ENCODE measurements at places on chromosomes 6 and 20.

DNA sequence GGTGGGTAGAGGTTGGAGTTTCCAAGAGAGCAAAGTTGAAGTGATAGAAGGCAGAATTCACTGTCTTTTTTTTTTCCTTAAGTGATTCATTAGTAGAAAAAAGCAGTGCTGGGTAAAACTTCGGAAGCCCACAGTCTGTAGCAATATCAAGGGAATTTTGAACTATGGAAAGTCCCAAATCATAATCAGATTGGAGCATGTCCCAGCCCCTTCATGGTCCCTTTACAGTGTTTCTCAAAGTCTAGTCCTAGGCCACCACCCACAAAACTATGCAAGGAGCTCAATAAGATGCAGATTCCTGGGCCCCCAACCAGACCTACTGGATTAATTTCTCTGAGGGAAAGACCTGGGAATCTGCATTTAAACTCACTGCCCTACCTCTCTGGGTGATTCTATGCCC lies 22.6 kb downstream of the NEDD9 start:
- H3K4me1 ChIP-seq, result peaks cover 81% of the 10 kb centered on the region
- peaks cover 5% of the 10 kb centered on the region for H3K36me3 ChIP-seq
- H3K27me3 ChIP-seq, result no peaks in the 10 kb centered on the region

GRCh38 chr6:99641270-99641669 lies 34.6 kb downstream of the PRDM13 start:
- H3K27ac ChIP-seq, result no peak overlapping the region
- no peak for DNase-seq
- H3K4me1 ChIP-seq, result no peaks in the 10 kb centered on the region
- no peaks in the 10 kb centered on the region for H3K36me3 ChIP-seq
- no peak overlapping the region for H3K4me3 ChIP-seq

DNA sequence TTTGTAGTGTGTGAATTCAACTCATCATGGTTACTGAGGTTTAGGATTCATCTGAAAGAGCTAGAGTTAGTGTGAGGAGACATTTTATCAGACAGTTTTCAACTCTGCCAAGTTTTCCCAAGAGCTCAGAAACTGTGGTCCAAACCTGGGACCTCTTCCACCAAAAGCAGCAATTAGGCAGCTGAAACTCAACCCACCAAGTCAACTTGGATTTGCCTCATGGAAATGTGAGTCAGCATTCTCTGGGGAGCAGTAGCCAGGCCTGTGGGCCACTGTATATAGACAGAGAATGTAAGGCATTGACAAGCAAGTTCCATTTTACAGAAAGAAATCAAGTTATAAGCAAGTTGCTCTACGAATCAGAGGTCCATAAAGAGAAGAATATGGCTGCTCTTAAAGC lies 178.8 kb upstream of the HDDC2 start:
- no peaks in the 10 kb centered on the region for H3K27me3 ChIP-seq
- H3K4me1 ChIP-seq, result no peaks in the 10 kb centered on the region
- no peak overlapping the region for H3K27ac ChIP-seq
- no peaks in the 10 kb centered on the region for H3K36me3 ChIP-seq

- H3K27ac ChIP-seq, result peak within 1 kb of the TSS; percentile 87
- peak within 1 kb of the TSS; percentile 85 for H3K4me3 ChIP-seq
- no peaks in the 10 kb centered on the region for H3K4me1 ChIP-seq
- H3K27me3 ChIP-seq, result no peaks in the 10 kb centered on the region
These were observed at the start of gene PM20D2 for GRCh38 chr6:89145956-89146717. PM20D2 (plus strand) TSS chr6:89146055; CDS start chr6:89146145, 90 bp downstream.

GRCh38 chr20:49704932-49705336 lies 8.7 kb downstream of the B4GALT5 start:
- no peaks in the 10 kb centered on the region for H3K36me3 ChIP-seq
- no peaks in the 10 kb centered on the region for H3K27me3 ChIP-seq
- no peak overlapping the region for H3K4me3 ChIP-seq
- no peak for DNase-seq

DNA sequence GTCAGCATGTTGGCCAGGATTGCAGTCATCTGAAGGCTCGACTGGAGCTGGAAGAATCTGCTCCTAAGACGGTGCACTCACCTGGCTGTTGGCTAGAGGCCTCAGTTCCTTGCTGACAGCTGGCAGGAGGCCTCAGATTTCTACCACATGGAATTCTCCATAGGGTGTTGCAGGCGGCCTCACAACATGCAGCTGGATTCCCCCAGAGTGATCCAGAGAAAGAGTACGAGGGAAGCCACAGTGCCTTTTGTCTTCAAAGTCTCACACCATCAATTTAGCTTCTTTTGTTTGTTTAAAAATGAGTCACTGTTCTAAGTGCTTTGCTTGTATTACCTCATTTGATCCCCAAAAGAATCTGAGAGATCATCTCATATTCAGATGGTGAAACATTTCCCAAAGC lies 65.5 kb upstream of the FYN start:
- H3K27me3 ChIP-seq, result no peaks in the 10 kb centered on the region
- H3K36me3 ChIP-seq, result no peaks in the 10 kb centered on the region
- peaks cover 14% of the 10 kb centered on the region for H3K4me1 ChIP-seq
- H3K4me3 ChIP-seq, result no peak overlapping the region
- no peak overlapping the region for H3K27ac ChIP-seq
- DNase-seq, result no peak

DNA sequence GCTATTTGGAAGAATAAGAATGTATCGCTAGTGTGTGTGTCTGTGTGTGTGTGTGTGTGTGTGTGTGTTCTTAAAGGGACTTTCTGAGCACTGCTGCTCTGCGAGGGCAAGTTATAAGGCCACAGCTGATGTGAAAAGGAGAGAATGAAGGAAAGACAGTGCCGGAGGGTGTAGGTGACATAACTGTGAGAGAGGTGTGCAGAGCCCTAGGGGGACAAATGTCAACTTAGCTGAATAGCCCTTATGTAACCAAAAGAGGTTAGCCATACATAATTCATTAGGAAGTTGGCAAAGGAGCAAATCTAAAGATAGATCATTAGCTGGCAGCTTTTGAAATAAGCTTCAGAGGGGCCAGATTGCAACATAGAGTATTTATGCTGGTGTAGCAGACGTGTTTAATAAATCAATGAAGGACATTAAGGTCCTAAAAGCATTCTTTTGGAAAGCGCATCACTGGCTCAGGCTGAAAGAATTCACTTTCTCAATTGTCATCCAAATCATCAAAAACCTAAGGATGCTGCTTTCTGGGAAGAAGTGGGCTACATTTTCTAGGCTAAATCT lies 81.0 kb downstream of the NDUFAF5 start:
- H3K4me1 ChIP-seq, result no peaks in the 10 kb centered on the region
- no peak overlapping the region for H3K27ac ChIP-seq
- H3K27me3 ChIP-seq, result no peaks in the 10 kb centered on the region
- no peak overlapping the region for H3K4me3 ChIP-seq

GRCh38 chr6:25017932-25018567 lies 82.3 kb upstream of the RIPOR2 start:
- H3K4me3 ChIP-seq, result no peak overlapping the region
- no peak overlapping the region for H3K27ac ChIP-seq
- H3K4me1 ChIP-seq, result peaks cover 20% of the 10 kb centered on the region

- no peaks in the 10 kb centered on the region for H3K27me3 ChIP-seq
- H3K4me3 ChIP-seq, result peak within 1 kb of the TSS; percentile 65
- no peaks in the 10 kb centered on the region for H3K4me1 ChIP-seq
- DNase-seq, result peak; percentile 64
- H3K27ac ChIP-seq, result no peak within 1 kb of the TSS
These were observed at the start of gene RBM24 for GRCh38 chr6:17281100-17281496. RBM24 (plus strand) TSS chr6:17281361; CDS start chr6:17281582, 221 bp downstream.

DNA sequence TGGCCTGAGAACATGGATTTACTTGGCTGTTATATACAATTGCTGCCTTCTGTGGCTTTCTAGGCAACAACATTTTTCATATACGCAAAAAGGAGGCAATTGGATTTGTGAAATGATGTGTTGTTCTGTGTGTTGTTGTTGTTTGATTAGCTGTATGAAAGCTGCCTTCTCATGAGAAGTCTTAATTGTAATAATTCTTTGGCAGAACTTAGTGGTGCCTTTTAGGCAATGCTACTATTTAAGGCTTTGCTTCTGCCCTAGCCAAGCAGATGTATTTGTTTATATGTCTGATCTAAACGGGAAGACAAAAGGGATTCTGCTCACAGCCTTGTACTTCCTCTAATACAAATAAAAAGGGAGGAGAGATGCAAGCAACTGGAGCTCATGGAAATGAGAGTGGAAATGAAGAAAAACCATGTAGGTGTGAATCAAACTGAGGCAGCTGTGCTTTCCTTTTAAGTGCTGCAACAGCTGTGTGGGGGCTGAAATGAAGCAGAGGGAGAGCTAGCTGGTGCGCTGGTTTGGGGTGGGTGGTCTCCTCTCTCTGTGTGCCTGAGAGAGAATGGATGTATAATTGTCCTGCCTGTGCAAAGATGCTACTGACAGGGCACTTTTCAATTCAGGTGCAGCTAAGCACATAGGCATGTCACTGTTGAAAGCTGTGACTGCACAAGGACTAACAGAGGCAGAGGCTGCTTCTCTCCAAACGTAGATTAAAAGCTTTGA lies 386.9 kb upstream of the MAN1A1 start:
- H3K36me3 ChIP-seq, result no peaks in the 10 kb centered on the region
- H3K4me3 ChIP-seq, result no peak overlapping the region
- no peaks in the 10 kb centered on the region for H3K4me1 ChIP-seq
- no peak overlapping the region for H3K27ac ChIP-seq

DNA sequence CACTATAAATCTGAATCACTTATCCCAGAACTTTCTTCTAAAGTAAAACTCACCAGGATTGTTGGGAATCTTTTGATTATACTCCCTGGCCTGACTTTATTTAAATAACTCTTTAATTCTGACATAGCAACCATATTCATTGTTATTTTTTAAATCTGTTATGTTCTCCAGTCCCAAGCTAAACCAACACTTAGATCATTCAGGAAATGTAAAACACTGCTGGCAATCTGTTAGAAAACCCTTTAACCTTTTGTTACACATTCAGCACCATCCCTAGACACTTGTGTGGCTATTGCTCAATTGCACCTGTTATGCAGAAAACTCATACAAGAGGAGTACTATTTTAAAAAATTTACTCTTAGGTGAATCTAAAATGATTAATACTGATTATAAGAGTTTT lies 101.8 kb upstream of the NHSL1 start:
- no peaks in the 10 kb centered on the region for H3K36me3 ChIP-seq
- no peaks in the 10 kb centered on the region for H3K4me1 ChIP-seq
- H3K27me3 ChIP-seq, result no peaks in the 10 kb centered on the region
- no peak overlapping the region for H3K27ac ChIP-seq
- no peak for DNase-seq

GRCh38 chr6:1136415-1136774 lies 175.5 kb upstream of the FOXQ1 start:
- H3K27me3 ChIP-seq, result no peaks in the 10 kb centered on the region
- peaks cover 27% of the 10 kb centered on the region for H3K4me1 ChIP-seq
- H3K27ac ChIP-seq, result no peak overlapping the region
- H3K36me3 ChIP-seq, result no peaks in the 10 kb centered on the region
- H3K4me3 ChIP-seq, result no peak overlapping the region
- peak; percentile 27 for DNase-seq

GRCh38 chr20:17538517-17539170 lies 7.5 kb upstream of the BFSP1 start:
- H3K36me3 ChIP-seq, result no peaks in the 10 kb centered on the region
- peaks cover 40% of the 10 kb centered on the region for H3K4me1 ChIP-seq
- no peak overlapping the region for H3K27ac ChIP-seq

DNA sequence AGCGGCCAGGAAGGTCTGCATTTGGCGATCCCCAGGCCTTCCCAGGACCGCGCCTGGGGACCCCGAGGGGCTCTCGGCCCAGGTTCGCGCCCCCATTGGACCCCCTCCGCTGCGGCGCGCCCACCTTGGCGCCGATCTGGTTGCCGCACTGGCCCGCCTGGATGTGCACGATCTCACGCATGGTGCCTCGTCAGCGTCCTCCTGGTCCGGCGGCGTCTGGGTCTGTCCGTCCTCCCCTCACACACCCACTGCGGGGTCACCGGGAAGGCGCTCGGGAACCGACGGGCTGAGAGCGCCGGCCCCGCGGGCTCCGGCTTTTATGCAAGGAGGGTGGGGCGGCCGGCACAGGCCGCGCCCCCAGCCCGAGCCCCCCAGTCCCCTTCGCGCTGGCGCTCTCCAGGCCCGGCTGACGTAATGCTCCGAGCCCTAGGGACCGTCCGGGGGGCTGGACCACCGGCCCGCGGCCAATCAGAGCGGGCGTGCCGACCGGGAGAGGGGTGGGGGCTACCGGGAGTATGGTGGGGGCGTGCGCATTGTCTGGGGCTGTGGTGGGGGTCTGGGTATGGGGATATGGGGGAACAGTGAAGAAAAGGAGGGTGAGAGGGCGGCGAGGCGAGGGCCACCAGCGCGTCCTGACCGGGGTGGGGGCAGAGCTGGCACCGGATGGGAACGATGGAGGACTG lies at the start of gene TUBB2B:
TSS of gene TUBB2B (minus strand) at position 291 of the 683 bp plus-strand sequence. CDS start at position 181, 110 bp downstream.
- DNase-seq, result no peak
- peaks cover 52% of the 10 kb centered on the region for H3K4me1 ChIP-seq
- no peaks in the 10 kb centered on the region for H3K36me3 ChIP-seq
- no peak within 1 kb of the TSS for H3K27ac ChIP-seq
- H3K27me3 ChIP-seq, result peaks cover 15% of the 10 kb centered on the region

Data from thyroid gland (tissue), 4 donors.